Camera-type eye (tissue), 1 donor: ENCODE measurements at places on chromosomes 1 and 21. TPM values are rescaled to one million over a fixed set of nuclear protein-coding genes. Genes with fewer than 3 reads are reported as not detected.

DPT gene
- total RNA-seq: 54.1 TPM

NIT1 gene
- 24.8 TPM for total RNA-seq

PRKAA2 gene
- 32.7 TPM for total RNA-seq

TNFSF4 gene
- 3.1 TPM for total RNA-seq

HNRNPR gene
- 200 TPM for total RNA-seq

ACTN2 gene
- total RNA-seq: 43.1 TPM

MAGOH gene
- total RNA-seq: 37.7 TPM

AUNIP gene
- 1.3 TPM for total RNA-seq

AGTRAP gene
- 22.7 TPM for total RNA-seq
